ENCODE measurements at places on chromosomes 12 and 14.

- no peak for DNase-seq
Measured at GRCh38 chr14:72876710-72877063, 17.2 kb downstream of the DPF3 start.

DNA sequence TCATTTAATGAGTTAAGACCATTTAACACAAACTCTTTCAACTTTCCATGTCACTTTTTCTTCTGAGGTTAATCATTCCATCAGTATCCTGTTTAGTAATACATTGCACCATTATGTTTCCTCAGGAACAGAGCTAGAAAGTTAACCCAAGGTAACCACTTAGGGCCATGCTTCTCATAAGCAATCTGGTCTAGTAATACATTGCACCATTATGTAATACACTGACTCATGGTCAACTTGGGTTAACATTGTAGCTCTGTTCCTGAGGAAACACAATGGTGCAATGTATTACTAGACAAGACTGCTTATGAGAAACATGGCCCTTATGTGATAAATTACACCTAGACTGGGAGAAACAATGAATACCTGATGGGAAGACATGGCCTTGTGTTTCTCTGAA, 21.7 kb downstream of the ERH start:
- DNase-seq = no peak

DNA sequence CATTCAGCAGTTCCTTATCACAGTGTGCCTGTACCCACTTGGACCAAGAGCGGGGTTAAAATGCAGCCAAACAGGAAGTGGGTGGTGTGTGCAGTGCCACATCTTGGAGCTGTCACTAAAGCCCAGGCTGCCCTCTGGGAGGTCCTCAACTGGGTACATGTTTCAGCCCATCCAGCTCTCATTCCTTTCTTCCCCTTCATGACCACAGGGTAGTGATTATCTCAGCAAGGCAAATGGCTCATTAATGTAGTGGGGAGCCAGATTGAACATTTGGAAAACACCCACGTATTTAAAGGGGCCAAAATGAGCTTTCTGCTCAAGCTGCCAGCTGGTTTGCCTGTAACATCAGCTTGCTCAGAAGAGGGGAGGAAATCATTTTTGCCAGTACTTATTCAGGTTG, 210.8 kb upstream of the BTG1 start:
- DNase-seq = no peak

DNA sequence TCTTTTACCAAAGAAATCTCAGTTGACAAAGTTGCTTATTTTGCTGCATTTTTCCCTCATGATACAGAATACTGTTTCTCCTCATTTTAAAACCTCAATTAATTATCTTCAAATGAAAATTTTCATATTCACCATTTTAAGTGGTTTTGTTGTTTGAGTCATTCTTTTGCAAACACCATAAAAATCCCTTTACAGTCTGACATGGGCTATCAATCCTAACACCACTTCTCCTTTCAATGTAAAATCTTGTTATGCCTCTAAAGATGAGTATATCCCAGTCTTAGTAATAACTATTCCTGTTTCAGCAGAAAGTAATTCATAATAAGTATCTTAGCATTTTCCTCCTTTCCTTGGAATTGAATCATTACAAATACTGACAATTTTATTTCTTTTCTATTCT, 192.2 kb downstream of the SYT1 start:
- no peak for DNase-seq
